ENCODE measurements at places on chromosomes 7 and 10.

- DNase-seq = no peak
Measured at GRCh38 chr7:6917258-6917657, 91.2 kb upstream of the CCZ1B start.

- no peak for DNase-seq
Measured at GRCh38 chr10:48762064-48763042, 77.7 kb downstream of the WDFY4 start.

DNA sequence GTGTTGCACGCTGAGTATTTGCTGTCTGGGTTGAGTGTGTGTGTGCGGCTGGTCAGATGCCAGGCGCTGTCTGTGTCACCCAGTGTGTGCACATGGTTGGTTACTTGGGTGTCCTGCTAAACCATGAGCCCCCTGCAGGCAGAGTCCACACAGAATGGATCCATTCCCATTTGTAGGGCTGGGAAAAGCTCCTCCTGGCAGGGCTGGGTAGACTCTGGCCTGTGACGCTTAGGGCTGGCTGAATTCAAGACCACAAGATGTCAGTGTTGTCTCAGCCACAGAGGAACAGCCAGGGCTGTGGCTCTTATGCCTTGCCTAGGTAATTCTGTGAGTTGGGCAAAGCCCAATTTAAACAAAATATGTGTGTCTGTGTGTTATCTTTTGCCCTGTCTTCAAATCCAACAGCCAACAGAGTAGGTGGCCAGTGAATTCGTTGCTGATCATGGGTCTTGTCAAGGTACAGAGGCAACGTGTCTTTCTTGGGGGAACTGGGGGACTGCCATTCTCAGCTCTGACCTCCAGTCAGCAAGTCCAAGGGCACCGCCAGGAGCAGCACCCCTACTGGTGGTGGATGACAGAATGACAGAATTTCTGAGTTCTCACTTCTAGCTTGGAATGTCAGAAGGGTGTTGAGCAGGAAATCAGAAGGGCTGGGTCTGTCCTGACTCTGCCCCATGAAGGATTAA lies 285.1 kb downstream of the CCSER2 start:
- peak; percentile 37 for DNase-seq

GRCh38 chr7:75968561-75969001 lies 25.8 kb downstream of the TMEM120A start:
- no peak for DNase-seq

GRCh38 chr7:13421776-13422175 lies 567.7 kb downstream of the ETV1 start:
- DNase-seq = no peak

DNA sequence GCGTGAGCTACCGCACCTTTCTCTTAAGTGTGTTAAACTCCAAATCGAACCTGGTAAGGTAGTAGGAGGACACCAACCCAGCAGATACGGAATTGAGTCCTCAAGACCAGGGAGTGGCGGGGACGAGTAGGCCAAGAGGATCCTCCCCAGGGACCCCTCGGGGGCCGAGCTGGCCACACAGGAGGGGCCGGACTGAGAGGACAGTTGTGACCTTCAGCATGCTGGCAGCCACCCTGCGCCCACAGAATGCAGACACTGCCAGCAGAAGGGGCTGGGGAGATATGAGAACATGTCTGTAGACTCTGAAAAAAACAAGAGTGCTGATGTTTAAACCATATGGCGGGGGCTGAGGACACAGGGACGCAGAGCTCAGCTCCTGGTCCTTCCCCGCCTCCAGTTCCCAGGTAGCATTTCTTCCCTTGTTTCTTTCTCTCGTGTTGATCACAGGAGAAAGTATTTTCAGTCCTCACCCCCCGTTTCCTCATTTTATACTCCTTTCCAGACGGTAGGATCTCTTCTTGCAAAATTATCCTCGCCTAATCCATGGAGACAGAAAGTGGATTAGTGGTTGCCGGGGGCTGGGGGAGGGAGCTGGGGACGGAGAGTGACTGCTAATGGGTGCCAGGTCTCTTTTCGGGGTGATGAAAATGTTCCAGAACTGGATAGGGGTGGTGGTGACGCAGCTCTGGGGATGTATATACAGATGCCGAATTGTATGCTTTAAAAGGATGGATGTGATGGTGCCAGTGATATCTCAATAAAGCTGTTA lies 11.5 kb upstream of the UNCX start:
- peak; percentile 75 for DNase-seq

DNA sequence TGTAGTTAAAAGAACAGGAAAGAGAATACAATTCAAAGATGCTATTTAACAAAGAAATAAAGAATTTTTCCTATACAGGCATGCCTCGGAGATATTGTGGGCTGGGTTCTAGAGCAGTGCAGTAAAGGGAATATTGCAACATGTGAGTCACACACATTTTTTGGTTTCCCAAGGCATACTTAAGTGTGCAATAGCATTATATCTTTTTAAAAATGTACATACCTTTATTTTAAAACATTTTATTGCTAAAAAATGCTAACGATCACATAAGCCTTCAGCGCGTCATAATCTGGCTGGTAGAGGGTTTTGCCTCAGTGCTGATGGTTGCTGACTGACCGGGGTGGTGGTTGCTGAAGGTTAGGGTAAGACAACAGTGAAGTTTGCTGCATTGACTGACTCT lies 54.4 kb downstream of the ESYT2 start:
- DNase-seq = no peak

GRCh38 chr7:124257638-124258308 lies 224.9 kb upstream of the TMEM229A start:
- DNase-seq = no peak

GRCh38 chr7:99794585-99795502 lies 10.9 kb upstream of the CYP3A4 start:
- DNase-seq = no peak

GRCh38 chr7:105876091-105876963 lies at the start of gene ATXN7L1:
Gene ATXN7L1 (minus strand): TSS chr7:105876599. CDS start chr7:105876558, 41 bp downstream.
- peak; percentile 96 for DNase-seq

DNA sequence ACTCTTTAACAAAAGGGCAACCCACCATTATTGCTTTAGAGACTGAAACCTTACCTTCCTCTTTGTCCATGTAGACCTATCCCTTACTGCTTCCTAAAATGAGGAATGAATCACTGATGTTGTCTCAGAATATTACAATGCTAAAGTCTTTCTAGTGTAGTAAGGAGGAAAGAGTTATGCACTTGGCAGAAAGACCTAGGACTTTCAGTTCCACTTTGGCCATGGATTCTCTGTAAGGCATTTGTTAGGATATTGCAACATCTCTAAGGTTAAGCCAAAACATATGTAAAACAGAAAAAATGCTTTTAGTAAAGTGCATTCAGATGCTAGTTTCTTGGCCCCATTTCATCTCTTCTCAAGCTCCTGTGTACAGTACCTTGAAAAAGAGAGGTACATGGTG lies 230.9 kb downstream of the PARD3 start:
- no peak for DNase-seq

DNA sequence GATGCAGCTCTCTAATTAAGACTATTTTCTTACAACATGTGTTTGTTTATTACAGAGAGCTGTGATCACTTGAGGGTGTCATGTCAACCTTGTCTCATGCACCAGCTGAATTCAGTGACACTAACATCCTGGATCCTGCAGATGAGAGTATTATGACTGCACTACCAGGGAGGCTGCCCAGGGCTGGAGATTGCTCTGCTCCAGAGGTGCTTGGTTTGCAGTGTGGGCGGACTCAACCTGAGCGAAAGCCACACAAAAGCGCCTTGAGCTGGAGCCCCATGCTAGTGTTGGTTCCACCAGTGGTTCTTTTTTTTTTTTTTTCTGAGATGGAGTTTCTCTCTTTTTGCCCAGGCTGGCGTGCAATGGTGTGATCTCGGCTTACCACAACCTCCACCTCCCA lies 33.8 kb upstream of the ATXN7L1 start:
- DNase-seq = no peak

DNA sequence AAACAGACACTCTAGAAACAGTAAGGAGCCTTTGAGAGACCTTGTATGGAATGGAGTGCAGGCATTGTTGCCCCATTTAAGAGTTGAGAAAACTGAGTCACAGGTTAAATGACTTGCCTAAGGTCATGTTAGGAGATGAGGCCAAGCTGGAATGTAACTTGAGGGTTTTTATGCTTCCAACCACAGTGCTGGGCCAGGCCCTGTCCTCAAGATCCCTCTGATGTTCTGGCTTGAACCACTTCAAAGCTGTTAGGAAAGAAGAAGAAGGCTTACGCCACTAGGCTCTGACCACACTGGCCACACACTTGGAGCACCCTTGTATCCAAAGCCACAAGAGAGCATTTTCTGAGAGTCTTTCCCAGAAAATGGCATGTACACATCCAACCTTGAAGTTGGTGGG lies 42.7 kb downstream of the PLAU start:
- DNase-seq = no peak

DNA sequence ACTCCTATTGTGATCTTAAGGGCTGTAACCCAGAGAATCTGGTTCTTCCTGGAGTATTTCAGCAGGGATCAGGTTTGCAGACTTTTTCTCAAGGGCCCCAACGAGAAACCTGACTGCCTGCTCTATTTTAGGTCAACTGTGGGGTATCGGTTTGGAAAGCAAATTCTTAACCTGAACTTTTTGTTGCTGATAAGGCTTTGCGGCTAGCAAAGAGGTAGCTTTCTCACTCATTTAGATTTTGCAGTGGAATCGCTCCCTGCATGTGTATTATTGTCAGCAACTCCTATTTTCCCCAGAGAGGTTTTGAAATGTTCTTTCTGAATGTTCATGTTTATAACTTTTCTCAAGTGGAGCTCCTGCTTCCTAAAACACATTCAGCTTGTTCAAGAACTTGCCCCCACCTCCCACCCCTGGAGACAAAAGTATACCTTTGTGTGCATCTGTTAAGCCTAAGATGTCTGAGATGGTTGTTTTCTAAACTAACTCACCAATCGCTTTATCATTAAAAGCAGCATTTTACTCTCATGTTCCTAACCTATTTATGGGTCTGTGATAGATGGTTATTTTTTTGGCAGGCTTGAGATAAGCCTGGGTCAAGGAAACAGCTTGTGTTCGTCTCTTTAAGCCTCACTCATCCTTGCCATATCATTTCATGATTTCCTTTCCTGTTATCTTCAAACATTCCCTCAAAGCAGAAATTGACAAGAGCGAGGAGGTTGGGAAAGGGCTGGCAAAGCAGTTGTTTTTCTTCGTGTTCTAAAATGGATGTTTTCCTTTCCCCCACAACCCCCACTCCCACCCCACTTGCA lies 129.8 kb downstream of the BAMBI start:
- DNase-seq = no peak

DNA sequence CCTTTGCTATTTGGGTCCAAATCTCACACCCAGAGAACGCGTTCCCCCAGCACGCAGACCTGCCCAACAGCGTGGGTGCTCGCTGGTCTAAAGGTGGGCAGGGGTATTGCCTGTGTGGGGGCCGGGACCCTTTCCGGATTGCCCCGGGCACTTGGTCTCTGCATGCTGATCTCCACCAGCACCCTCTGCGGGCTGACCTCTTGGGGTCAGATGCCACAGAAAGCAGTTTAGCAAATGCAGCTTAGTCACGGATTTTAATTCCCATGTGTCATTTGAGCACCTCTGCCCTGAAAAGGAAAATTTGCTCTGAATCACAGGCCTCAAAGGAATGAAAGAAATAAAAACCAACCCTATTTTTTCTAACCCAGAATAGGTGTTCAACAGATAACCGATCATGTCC lies 46.7 kb downstream of the PKD1L1 start:
- DNase-seq = no peak

DNA sequence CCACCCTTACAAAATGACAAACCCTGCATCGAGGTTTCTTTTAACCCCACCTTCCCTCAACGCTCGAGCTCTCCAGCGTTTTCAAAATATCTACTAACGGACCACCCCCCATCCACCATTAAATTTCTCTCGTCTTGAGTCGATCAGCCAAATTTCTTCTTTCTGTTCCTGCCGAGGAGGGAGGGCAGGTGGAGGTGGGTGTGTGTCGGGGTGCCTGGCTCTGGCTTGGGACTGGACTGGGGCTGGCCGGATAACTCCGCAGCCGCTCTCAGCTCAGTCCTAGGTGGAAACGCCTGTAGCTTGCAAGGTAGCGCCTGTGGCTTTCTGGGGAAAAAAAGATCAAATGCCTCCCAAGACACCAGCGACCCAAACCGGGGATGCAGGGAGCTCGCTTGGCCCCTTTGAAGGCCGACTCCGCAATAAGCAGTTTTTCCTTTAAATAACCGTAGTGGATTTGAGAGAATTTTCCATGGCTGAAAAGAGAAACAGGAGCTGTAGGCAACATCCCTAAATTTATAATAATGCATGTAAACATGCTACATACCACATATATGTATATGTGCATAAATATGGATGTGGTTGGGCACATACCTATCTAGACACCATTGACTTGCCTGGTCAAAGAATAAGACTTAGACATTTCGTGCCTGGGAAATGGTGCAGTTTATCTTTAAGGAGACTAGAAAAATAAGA lies 1.9 kb upstream of the TMEM178B start:
- DNase-seq = peak; percentile 10

GRCh38 chr7:97845622-97846203 lies 26.5 kb downstream of the ASNS start:
- no peak for DNase-seq

DNA sequence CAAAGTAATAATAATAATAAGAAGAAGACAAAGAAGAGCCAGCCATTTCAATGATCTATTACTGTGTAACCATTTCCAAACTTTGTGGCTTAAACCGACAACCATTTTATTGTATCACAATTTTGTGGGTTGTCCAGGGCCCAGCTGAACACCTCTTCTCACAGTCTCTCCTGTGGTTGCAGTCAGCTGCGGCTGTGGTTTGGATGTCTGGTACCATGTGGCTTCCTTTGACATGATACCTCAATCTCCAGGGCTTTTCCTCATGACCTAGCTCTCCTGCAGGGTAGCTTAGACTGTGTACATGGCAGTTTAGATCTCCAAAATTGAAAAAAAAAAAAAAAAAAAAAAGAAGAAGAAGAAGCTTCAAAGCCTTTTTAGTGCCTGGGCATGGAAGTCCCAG lies 72.6 kb upstream of the NFKB2 start:
- DNase-seq = no peak

DNA sequence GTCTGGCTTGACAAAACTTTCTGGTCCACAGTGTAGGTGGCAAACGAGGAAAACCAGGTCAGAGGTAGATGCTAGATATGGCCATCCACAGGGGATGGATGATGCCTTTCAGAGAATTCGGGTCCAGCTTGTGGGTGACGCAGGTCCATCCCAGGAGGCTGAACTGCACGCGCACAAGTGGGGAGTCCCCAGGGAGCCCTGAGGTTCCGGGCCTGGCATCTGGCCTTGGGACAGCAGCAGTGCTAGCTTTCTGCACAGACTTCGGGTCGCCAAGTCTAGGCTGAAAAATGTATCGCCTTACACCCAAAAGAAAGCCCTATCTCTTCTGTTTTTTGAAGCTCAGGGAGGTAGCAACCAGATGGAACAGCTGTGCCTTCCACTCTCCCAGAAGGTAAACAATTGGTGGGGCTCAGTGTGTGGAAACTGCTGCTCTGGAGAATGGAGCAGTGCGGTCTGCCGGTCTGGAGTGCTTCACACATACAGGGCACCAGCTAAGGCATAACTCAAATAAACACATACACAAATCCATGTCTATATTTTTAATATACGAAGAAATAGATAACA lies 119.3 kb upstream of the ACBD5 start:
- DNase-seq = peak; percentile 86

- no peak for DNase-seq
Measured at GRCh38 chr7:74231232-74231590, 21.4 kb downstream of the LAT2 start.

- DNase-seq = no peak
Measured at GRCh38 chr10:17188644-17189172, 12.8 kb downstream of the TRDMT1 start.
